Sigmoid colon (tissue), 7 donors: ENCODE measurements at places on chromosomes 5 and 9.

GRCh38 chr5:127583866-127584265 is 65.0 kb upstream of the CTXN3 start:
- no peak for DNase-seq

- no peak for DNase-seq
These were observed 758 bp upstream of the PDCD1LG2 start for GRCh38 chr9:5509573-5509972.

- no peak for DNase-seq
These were observed 341.1 kb downstream of the ARL15 start for GRCh38 chr5:53969176-53969730.

DNA sequence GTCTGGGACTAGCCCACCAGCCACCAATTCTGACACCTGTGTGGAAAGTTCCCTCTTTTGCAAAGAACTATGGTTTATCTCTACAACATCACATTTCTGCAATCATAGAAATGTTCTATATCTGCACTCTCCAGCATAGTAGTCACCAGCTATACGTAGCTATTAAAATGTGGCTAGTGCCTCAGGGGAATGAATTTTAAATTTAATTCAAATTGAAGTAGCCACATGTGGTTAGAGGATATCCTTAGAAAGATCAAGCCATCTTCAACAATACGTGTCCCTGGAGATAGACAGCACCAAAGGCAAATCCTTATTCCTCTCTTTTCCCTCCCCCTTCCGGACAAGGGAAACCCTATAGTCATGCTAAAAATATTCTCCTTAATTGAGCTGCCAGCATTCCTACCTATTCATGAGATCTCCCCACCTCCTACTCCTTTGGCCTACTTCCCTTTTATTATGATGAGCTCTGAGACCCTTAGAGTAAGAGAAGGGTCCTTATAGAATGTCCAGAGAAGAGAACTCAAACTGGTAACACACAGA is 11.1 kb downstream of the LCP2 start:
- DNase-seq = no peak

- no peak for DNase-seq
These were observed 291.6 kb downstream of the TLE1 start for GRCh38 chr9:81397481-81398381.
